RPMI7951 (cell line): ENCODE measurements at places on chromosomes 3 and 15. TPM values are rescaled to one million over a fixed set of nuclear protein-coding genes. Genes with fewer than 3 reads are reported as not detected.
A peak's percentile ranks its signal among the peaks of the same experiment; 100 is the strongest.

The FEZF2 gene
- not detected in 2 replicates for total RNA-seq

The GOLGA6L24 gene
- total RNA-seq = not detected in 2 replicates

The C3orf33 gene
- total RNA-seq = 0.68 and 1.3 TPM in 2 replicates

The ARL6 gene
- total RNA-seq = 15.2 and 17.2 TPM in 2 replicates

The ACP3 gene
- total RNA-seq = 0.59 and 1.7 TPM in 2 replicates

The TP63 gene
- 16.7 and 22.3 TPM in 2 replicates for total RNA-seq

The IFT57 gene
- 64.8 and 68.0 TPM in 2 replicates for total RNA-seq

The FBXO40 gene
- under 0.01 TPM in 2 replicates for total RNA-seq

The TRPC1 gene
- 19.8 and 29.5 TPM in 2 replicates for total RNA-seq

The TEX55 gene
- total RNA-seq = not detected in 2 replicates

- DNase-seq = no peak
Observed at GRCh38 chr3:133381346-133382109, 18.3 kb upstream of the BFSP2 start.

DNA sequence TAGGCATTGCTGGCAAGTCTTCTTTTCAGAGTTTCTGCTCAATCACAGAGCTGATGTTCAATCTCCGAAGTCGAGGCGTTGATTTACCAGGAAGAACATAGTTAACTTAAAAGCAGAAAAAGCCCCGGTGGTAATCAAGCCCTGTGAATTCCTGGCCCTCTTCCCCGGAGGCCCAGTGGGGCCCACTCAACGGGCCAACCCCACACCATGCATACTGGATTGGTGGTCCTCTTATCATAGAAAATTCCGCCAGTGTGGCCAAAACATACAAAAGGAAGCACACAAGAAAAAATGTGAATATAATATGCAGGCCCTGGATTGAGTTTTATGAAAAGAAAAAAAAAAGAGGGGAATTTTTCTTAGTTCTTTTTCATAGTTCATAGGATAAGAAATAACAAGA is 873.0 kb upstream of the NR2F2 start:
- no peak for DNase-seq

- DNase-seq = no peak
Observed at GRCh38 chr15:48868023-48868422, 9.9 kb upstream of the EID1 start.

GRCh38 chr3:125340121-125340520 is 35.0 kb downstream of the ZNF148 start:
- no peak for DNase-seq

DNA sequence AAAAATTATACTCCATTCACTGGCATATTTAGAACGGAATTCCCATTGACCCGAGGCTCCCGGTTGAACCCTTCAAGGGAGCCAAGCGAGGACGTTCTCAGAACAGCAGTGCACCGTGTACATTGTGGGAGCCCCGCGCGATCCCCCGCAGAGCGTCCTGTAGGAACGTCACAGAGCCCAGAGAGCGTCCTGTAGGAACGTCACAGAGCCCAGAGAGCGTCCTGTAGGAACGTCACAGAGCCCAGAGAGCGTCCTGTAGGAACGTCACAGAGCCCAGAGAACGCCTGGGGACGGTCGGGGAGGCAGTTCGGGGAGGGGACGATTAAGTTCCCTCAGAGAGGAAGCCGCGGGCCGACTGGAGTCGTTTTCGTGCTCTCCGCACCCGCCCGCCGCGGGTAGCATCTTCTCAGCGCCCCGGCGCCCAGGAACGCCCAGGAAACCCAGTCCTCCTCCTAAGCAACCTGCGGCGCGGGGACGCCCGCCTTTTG is 506 bp upstream of the ATP1B3 start:
- DNase-seq = peak; percentile 69

GRCh38 chr3:53223025-53223424 is 32.8 kb downstream of the TKT start:
- no peak for DNase-seq

GRCh38 chr3:46829699-46830208 is 33.5 kb downstream of the MYL3 start:
- DNase-seq = no peak

DNA sequence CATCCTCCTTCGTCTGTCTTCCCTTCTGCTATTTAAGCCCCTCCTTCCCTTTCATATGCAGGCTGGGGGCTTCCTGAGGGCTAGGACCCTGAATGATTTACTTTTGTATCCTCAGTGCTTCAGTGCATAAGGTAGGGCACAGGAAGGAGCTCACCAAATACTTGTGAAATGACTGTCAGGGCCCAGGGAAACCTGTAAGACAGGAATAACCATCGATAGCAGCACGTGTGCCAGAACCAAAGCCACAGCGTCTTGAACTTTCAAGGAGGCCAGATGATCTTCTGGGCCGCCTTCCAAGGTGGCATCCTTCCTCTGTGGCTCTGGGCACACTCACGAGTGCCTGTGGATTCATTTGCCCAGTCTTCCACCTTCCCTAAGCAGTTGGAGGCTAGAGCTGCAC is 3.9 kb downstream of the TMED3 start:
- DNase-seq = no peak

GRCh38 chr3:104673981-104674380 is 692.7 kb upstream of the ALCAM start:
- DNase-seq = no peak

GRCh38 chr3:188316021-188316722 is 162.2 kb downstream of the LPP start:
- DNase-seq = no peak

DNA sequence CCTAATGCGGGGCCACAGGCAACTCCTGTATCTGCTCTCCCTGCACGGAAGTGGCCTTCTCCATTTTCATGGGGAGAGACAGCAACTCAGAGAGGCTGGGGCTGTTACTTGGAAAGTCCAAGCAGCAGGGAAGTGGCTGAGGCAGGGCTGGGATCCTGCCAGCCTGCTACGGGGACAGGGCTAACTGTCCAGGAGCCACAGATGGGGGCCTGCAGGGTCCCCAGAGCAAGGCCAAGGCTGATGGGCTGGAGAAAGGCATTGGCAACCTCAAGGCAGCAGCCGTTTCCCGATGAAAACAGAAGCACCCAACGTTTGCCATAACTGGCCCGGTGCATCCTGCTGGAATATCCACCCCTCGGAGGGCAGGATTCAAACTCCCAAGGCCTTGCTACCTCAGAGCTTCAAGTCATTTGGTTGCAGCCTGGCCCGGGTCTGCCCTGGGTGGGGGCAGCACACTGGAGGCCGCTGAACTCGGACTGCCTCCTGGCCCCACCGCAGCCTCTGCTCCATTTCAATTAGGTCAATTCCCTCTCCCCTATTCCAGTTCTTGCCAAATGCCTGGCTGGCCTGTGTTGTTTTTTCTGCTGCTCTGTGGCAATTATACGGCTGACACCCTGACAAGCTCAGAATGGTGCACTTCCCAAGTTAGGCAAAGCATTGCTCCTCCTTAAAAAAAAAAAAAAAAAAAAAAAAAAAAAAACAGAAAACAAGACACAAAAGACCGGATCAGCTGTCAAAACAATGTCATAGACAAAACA is 143.5 kb downstream of the NUP210 start:
- no peak for DNase-seq

- peak; percentile 42 for DNase-seq
Observed at GRCh38 chr3:190432216-190432615, 17.5 kb downstream of the TMEM207 start.
